WTC11 (cell line): ENCODE measurements at places on chromosomes 3 and 15.

- peak; percentile 91 for DNase-seq
These were observed 24.1 kb upstream of the MRPL3 start for GRCh38 chr3:131526801-131527347.

DNA sequence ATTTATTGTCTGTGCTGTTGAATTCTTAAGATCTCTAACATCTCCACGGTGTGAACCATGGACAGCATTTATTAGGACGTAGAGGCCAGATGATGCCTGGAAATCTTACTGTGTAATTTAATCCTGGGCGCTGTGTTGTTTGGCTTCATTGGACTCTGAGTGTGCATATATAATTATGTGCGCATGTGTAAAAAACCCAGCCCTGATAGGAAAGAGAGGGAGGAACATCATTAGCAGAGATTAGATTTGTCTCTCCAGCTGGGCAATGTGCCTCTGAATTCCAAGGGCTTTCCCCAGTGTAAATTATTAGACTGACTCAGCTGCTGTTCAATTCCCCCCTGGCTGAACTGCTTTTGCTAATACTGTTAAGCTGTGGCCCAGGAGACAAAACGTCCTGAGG lies 39.6 kb downstream of the MAP3K13 start:
- no peak for DNase-seq

DNA sequence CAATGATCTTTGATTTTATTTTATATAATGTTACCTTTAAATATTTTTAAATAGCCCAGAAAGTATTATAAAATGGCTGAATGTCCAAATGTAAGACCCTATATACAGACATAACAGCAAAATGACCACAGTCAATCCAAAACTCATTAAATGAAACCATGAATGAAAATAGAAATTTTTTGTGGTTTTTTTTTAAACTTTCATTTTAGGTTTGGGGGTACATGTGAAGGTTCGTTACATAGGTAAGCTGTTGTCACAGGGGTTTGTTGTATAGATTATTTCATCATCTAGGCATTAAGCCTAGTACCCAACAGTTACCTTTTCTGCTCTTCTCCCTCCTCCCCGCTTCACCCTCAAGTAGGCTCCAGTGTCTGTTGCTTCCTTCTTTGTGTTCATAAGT lies 108.8 kb downstream of the FAIM start:
- no peak for DNase-seq

- DNase-seq, result no peak
These were observed 2.5 kb downstream of the CTDSPL start for GRCh38 chr3:37863949-37864822.

GRCh38 chr15:58114812-58115211 lies 23.4 kb upstream of the AQP9 start:
- no peak for DNase-seq

- peak; percentile 49 for DNase-seq
These were observed 5.6 kb downstream of the SERPINI1 start for GRCh38 chr3:167740961-167741587.

GRCh38 chr3:150124142-150124541 lies 153.4 kb upstream of the PFN2 start:
- DNase-seq, result no peak

GRCh38 chr3:62364191-62364590 lies 9.2 kb downstream of the FEZF2 start:
- no peak for DNase-seq

DNA sequence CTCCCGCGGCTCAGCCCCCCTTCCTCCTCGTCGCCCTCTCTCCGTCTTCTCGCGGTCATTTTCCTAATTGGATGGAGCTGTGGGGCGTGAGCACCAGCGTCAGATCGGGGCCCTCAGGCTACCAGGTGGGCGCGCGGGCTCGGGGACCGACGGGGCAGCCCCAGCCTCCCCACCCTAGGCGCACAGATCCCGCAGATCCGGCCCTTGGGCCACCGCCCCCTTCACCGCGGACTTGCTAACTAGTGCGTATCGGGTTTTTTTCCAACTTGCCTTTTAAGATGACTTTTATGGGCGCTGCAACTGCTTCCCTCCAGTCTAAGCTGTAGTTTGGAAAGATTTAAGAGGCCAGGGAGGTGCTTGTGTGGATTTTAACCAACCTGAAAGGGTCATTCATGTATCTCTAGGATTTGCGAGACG lies 1.3 kb downstream of the ZNF710 start:
- peak; percentile 53 for DNase-seq

DNA sequence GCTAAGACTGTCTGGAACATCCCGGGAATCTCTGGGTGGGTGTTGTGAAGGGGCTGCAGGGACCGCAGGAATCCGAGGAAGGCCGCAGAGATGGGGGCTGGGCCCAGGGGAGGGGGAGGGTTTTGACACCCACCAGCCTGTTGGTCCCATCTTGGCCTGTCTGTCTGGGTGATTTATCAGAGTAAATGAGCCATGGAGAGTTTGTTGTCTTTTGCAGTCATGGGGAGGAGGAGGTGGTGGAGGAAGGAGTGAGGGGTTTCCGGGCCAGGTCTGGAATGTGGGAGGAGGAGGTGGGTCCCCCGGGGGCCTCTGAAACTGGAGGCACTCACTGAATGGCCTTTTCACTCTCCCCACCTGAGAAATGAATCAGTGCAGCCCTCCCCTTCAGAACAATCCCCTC lies 11.5 kb downstream of the SEMA3F start:
- DNase-seq, result no peak

DNA sequence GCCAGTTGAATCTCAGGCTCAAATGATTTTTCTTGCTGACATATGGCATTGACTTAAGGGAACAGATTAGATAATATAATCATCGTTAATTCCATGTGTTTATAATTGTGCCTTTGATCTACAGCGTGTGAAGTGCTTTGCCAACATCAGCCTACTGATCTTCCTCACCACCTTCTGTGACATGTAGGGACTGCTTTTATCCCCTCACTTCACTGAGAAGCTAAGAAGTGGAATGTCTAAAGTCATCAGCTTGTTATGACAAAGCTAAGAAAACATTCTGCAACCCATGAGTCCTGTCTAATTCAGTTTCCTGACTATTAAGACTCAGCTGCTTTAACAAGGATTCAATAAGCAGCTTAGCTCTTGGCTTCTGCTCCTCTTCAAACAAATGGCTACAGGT lies 106.0 kb downstream of the MYH15 start:
- DNase-seq, result no peak

DNA sequence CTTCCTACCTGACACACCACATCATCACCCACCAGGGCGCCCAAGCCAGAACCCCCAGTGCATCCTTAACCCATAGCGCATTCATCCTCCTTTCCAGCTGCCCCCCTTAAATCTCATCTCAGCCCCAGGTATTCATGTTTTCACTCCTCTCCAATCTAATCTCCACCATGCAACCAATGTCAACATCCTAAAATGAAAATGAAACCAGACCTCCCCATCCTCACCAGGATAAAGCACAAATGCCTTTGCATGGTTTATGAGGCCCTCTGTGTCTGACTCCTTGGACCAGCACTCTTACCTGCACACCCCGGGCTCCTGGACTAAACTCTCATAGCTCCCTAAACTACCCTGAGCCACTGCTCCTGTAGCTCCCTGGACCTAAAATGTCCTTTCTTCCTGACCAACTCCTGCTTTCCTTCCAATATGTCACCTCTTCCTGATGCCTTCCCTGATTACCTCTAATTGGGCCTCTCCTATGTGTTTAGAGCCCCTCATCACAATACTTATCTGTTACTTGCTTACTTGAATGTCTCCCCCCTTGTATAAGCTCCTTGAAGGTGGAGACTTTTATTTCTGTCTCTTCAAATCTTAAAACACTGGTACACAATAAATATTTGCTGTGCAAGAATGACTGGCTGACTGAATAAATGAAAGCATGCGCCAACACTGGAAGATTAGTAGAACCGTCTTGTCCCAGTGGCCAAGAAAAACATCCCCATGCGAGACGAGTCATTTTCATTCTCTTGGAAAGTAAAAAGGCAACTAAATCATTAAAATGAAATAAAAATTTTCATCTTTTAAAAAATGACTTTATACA lies 142.5 kb downstream of the XXYLT1 start:
- no peak for DNase-seq

DNA sequence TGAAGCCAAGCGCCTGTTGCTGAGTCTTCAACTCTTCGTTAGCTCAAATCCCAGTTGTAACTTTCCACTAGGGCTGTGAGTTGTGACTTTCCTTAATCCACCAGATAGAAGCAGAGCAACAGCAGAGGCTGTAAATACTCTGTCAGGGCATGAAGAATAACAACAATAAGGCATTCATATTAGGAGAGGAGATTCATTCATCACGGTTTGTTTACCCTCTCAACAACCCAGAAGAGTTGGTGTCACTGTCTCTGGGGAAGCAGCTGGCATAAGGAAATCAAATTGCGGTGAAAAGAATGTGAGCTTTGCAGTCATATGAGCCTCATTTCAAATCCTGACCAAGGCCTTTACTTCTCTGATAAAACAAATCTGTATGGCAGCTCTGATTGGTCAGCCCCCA lies 184.8 kb downstream of the SHQ1 start:
- no peak for DNase-seq

DNA sequence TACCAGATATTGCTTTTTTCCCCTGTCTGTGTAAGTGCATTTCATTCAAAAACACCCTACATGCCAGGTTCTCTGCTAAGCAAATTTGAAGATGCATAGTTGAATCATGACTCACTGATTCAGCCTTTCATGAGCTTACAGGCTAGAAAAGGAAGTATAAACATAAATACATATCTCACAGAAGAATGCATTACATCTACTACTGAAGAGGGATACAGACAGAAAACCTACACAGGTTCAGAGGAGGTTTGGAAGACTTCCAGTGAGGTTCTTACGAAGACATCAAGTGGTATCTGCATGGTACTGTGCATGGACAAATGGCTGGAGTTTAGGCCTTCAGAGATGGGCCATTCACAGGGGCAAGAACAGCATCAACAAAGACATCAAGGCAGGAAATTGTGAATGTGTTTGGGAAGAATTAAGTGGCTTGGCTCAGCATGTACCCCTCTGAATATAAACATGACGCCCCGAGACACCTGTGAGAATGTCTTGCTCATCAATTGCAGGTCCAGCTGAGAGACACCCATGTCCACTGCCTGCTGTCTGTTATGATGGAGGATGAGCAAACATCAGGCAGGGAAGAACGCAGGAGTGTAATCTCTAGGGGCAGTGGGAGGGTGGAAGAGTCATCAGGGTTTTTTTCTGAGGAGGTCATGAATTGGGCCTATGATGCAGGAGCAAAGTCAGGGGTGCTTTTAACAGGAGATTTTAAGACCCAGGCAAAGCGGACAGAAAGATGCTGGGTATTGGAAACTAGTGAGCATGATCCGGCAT lies 105.1 kb upstream of the GALNT15 start:
- DNase-seq, result no peak

DNA sequence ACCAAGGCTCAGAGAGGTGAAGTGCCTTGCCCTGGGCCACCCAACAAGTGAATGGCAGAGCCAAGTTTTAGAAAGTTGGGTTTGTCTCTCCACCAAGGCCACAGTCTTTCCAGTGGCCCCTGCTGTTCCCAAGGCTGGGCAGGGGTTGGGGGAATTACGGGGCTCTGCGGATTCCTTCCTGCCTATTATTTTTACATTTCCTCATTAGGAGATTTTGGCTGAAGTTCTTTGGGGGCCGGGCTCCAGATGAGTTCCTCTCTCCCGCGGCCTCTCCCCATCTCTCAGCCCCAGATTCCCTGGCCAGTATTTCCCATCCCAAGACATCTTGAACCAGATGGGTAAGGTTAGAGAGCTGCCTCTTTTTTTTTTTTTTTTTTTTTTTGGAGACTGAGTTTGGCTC lies 44.0 kb upstream of the SMAD6 start:
- DNase-seq, result no peak

GRCh38 chr3:196214783-196215441 lies 1.4 kb upstream of the SLC51A start:
- no peak for DNase-seq

- DNase-seq, result no peak
These were observed 10.7 kb downstream of the PDE8A start for GRCh38 chr15:84992157-84992944.

GRCh38 chr3:133448478-133449122 lies 48.7 kb downstream of the BFSP2 start:
- no peak for DNase-seq
